ENCODE measurements at places on chromosomes 11 and 22. TPM values are rescaled to one million over a fixed set of nuclear protein-coding genes. Genes with fewer than 3 reads are reported as not detected.

GRCh38 chr11:94521684-94522083, 9.4 kb downstream of the C11orf97 start:
- no peak overlapping the region for H3K4me3 ChIP-seq
- H3K4me1 ChIP-seq = peaks cover 4% of the 10 kb centered on the region
- H3K27me3 ChIP-seq = no peaks in the 10 kb centered on the region

DNA sequence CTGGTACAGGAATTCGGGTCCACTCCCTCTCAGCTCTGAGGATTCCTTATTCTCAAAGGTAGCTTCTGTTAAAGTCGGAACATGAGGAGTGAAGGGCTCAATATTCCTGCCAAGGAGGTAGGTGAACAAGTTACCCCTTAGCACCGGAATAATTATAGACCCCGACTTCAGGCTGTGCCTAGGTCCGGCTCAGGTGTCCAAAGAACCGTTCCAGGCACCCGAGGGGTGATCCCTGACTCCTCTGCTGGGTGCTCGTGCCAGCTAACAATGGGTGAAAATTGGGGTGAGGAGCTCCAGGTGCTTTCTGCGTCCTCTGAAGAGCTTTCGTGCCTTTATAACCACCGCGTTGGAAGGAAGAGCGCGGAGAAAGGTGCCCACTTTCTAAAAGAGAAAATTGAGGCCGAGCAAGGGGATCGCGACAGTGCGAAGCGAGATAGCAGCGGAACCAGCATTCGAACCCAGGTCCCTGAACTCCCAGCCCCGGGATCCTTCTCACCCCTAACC, 393 bp downstream of the CYB561A3 start:
- peaks cover 19% of the 10 kb centered on the region for H3K4me1 ChIP-seq
- H3K27ac ChIP-seq = peak overlapping the region; percentile 99
- no peaks in the 10 kb centered on the region for H3K27me3 ChIP-seq
- peak overlapping the region; percentile 61 for H3K4me3 ChIP-seq
- H3K36me3 ChIP-seq = peaks cover 28% of the 10 kb centered on the region
- no peak for DNase-seq

DNA sequence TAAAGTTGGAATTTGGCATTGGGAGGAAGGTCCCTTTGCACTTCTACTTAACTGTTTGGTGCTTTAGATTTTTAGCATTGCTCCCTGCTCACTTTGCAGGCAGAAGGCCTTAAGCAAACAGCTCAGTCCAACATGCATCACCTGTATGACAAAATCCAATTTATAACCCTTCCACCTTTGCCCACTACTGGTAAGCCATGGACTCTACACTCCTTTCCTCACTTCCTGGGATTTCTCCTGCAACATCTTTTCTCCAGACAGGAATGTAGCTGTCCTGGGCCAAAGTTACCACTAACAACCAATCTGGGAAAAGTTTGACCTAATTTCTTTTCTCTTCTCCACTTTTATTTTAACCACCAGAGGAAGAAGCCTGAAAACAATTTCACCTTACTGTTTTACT, 1.8 kb upstream of the OR2D2 start:
- DNase-seq = no peak
- H3K4me1 ChIP-seq = no peaks in the 10 kb centered on the region
- no peaks in the 10 kb centered on the region for H3K27me3 ChIP-seq
- H3K27ac ChIP-seq = no peak overlapping the region
- no peak overlapping the region for H3K4me3 ChIP-seq

- no peaks in the 10 kb centered on the region for H3K4me1 ChIP-seq
- no peak overlapping the region for H3K4me3 ChIP-seq
- H3K27ac ChIP-seq = no peak overlapping the region
- DNase-seq = no peak
- H3K27me3 ChIP-seq = no peaks in the 10 kb centered on the region
- peaks cover 21% of the 10 kb centered on the region for H3K36me3 ChIP-seq
Measured at GRCh38 chr11:95831198-95831883, 41.0 kb downstream of the CEP57 start.

DNA sequence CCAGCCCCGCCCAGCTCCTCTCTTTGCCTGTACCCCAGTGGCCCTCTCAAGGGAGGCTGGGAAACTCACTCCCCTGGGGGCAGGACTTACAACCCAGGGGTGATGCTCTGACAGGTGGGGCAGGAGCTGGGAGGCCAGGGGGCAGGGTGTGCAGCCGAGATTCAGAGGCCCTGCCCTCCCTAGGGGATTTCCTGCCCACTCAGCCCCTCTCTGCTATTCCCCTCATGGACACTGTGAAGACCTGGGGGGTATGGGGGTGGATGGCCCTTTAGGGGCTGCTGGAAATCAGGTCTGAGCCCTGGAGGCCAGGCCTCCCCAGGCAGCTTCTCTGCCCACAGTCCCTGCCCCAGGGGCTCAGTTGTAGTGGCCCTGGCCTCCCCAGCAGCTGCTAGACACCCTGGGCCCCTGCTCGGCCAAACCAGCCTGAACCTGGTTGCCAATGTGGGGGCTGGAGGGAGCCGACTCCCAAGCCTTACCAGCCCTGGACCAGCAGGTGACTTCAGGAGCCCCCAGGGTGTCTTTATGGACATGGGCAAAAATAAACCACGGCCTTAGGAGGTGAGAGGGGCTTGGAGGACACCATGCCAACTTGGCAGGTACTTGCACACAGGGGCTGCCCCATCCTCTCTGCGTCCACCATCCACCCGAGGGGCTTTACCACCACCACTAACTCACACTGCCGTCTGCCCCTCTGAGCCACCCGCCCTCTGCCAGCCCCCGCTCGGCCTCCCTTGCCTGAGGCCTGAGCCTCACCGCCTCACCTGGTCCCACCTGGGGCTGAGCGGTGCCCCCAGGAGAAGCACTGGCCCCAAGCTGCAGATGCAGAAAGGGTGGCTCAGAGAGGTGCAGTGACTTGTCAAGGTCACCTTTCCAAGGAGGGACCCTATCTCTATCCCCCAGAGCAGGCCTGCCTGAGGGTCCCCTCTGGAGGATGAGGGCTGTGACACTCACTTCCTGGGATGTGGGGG, 2.8 kb upstream of the PHLDA2 start:
- no peaks in the 10 kb centered on the region for H3K36me3 ChIP-seq
- DNase-seq = no peak
- H3K4me3 ChIP-seq = no peak overlapping the region
- H3K4me1 ChIP-seq = peaks cover 31% of the 10 kb centered on the region

DNA sequence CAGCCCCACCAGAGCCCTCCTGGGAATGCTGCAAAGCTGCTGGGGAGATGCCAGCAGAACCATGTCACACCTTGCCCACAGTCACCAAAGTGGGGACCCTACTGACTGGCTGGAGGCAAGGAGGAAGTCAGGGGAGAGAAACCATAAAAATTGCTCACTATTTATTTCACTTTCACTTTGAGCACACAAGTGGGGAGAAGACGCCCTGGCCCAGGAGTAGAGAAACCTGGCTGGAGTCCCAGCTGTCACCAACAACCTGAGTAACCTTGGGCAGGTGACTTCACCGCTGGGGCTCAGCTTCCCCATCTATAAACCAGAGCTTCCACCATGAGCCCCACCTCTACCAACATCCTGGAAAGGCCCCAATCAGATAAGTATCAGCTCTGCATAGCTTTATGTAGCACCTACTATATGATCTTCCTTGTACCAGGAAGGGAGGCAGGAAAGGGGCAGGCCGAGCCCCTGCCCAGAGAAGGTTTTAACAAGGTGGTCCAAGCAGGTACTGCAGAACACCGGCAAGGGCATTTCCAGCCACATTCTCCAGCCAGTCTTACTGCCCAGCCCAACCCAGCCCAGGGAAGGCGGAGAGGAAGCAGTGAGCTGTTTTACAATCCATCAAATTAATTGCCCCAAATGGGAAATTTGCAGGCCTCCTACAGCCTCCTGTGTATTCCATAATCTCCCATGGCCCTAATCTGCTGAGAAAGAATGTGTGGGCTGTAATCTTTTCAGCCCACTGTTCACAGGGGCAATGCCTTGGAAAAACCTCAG, 27.6 kb downstream of the PLEKHA7 start:
- no peak overlapping the region for H3K27ac ChIP-seq
- no peaks in the 10 kb centered on the region for H3K36me3 ChIP-seq
- H3K4me3 ChIP-seq = no peak overlapping the region
- H3K4me1 ChIP-seq = peaks cover 22% of the 10 kb centered on the region

DNA sequence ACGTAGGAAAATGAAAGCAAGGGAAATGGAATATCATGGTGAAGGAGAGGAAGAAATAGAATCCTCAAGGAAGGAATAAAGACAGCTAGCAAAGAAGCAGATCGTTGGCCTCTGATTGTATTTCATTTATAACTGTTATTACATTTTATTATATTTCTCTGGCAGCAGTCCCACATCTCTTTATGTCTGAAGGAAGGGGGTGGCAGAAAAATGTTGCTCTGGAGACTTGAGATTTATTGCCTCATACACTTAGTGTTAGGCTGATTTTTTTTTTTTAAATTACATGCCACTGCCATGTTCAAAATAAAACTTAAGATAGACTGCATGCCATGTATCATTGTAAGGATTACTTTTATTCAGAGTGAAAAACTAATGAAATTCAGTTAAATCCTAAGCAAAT, 971.7 kb upstream of the CHORDC1 start:
- no peak overlapping the region for H3K27ac ChIP-seq
- H3K27me3 ChIP-seq = no peaks in the 10 kb centered on the region
- no peaks in the 10 kb centered on the region for H3K36me3 ChIP-seq
- peak; percentile 12 for DNase-seq
- H3K4me3 ChIP-seq = no peak overlapping the region
- H3K4me1 ChIP-seq = no peaks in the 10 kb centered on the region

GRCh38 chr11:38819981-38820380, 2221.9 kb upstream of the RAG2 start:
- H3K4me1 ChIP-seq = no peaks in the 10 kb centered on the region
- no peaks in the 10 kb centered on the region for H3K27me3 ChIP-seq
- H3K36me3 ChIP-seq = no peaks in the 10 kb centered on the region
- H3K4me3 ChIP-seq = no peak overlapping the region
- DNase-seq = no peak

- H3K4me3 ChIP-seq = no peak overlapping the region
- H3K4me1 ChIP-seq = no peaks in the 10 kb centered on the region
- no peak overlapping the region for H3K27ac ChIP-seq
- H3K27me3 ChIP-seq = no peaks in the 10 kb centered on the region
- no peaks in the 10 kb centered on the region for H3K36me3 ChIP-seq
Measured at GRCh38 chr22:49540913-49541692, 286.6 kb downstream of the BRD1 start.

- peaks cover 37% of the 10 kb centered on the region for H3K36me3 ChIP-seq
- peaks cover 80% of the 10 kb centered on the region for H3K4me1 ChIP-seq
- peak; percentile 62 for DNase-seq
- peaks cover 2% of the 10 kb centered on the region for H3K27me3 ChIP-seq
- peak within 1 kb of the TSS; percentile 21 for H3K4me3 ChIP-seq
- H3K27ac ChIP-seq = no peak within 1 kb of the TSS
Measured at GRCh38 chr11:66277471-66278362, at the start of gene CNIH2. TSS of gene CNIH2 (plus strand) at chr11:66278175. CDS start at chr11:66278457, 282 bp downstream.

GRCh38 chr11:126154691-126155090, 56.8 kb downstream of the RPUSD4 start:
- H3K4me1 ChIP-seq = peaks cover 33% of the 10 kb centered on the region
- no peak for DNase-seq
- H3K36me3 ChIP-seq = no peaks in the 10 kb centered on the region
- no peak overlapping the region for H3K4me3 ChIP-seq
- H3K27me3 ChIP-seq = peaks cover 7% of the 10 kb centered on the region
- H3K27ac ChIP-seq = peak overlapping the region; percentile 49

GRCh38 chr11:86636275-86636674, 36.1 kb downstream of the ME3 start:
- no peak overlapping the region for H3K27ac ChIP-seq
- no peak overlapping the region for H3K4me3 ChIP-seq
- no peaks in the 10 kb centered on the region for H3K27me3 ChIP-seq
- H3K36me3 ChIP-seq = no peaks in the 10 kb centered on the region

GRCh38 chr22:36022162-36022561, 6.5 kb downstream of the RBFOX2 start:
- peaks cover 7% of the 10 kb centered on the region for H3K36me3 ChIP-seq
- no peaks in the 10 kb centered on the region for H3K27me3 ChIP-seq
- peak overlapping the region; percentile 52 for H3K27ac ChIP-seq
- no peak overlapping the region for H3K4me3 ChIP-seq
- H3K4me1 ChIP-seq = peaks cover 26% of the 10 kb centered on the region

DNA sequence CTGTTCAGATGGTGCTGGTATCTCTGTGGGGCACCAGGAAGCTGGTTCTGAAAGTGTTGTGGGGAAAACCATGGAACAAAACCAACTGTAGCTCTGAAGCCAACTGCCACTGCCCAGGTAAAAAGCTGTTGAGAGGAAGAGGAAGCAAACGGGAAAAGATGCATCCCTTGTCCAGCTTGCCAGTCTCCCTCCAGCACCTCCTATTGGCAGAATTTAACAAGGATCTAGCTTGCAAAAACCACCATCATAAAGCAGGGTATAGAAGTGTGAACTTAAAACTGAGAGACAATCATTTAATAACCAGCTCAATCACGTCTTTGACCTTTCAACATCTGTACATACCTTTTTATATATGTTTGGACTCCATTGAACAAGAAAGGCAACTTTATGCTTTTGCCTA, 4.5 kb downstream of the PATE1 start:
- H3K36me3 ChIP-seq = no peaks in the 10 kb centered on the region
- H3K27me3 ChIP-seq = no peaks in the 10 kb centered on the region
- H3K27ac ChIP-seq = no peak overlapping the region
- no peaks in the 10 kb centered on the region for H3K4me1 ChIP-seq
- H3K4me3 ChIP-seq = no peak overlapping the region
- no peak for DNase-seq

- H3K4me3 ChIP-seq = no peak overlapping the region
- no peaks in the 10 kb centered on the region for H3K27me3 ChIP-seq
- peak; percentile 71 for DNase-seq
- peaks cover 13% of the 10 kb centered on the region for H3K4me1 ChIP-seq
- H3K27ac ChIP-seq = no peak overlapping the region
- no peaks in the 10 kb centered on the region for H3K36me3 ChIP-seq
Measured at GRCh38 chr11:27013781-27014361, 20.0 kb downstream of the FIBIN start.

GRCh38 chr11:66447012-66447411, 8.4 kb upstream of the MRPL11 start:
- no peaks in the 10 kb centered on the region for H3K27me3 ChIP-seq
- H3K4me1 ChIP-seq = no peaks in the 10 kb centered on the region
- H3K4me3 ChIP-seq = no peak overlapping the region
- DNase-seq = no peak
- H3K36me3 ChIP-seq = no peaks in the 10 kb centered on the region

- peaks cover 32% of the 10 kb centered on the region for H3K27me3 ChIP-seq
- no peak overlapping the region for H3K27ac ChIP-seq
- H3K4me1 ChIP-seq = peaks cover 27% of the 10 kb centered on the region
- DNase-seq = no peak
Measured at GRCh38 chr22:27433099-27433498, 368.5 kb downstream of the MN1 start.

DNA sequence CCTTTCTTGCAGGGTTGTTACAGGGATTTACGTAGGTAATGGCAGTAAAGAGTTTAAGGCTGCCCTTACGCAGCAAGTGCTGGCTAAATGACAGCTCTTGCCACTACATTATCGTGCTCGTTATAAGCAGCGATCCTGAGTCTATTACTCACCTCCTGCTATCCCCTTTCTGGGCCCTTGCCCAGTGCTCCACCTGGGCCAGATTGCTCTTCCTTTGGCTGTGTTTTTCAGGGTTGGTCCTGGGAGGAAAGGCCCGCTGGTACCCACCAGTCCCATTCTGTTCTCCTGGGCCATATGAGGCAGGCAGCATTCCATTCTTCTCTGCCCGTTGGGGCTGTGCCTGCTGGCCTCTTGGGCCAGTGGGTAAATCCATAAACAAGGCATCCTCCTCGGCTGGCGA, 87.5 kb downstream of the C11orf58 start:
- no peaks in the 10 kb centered on the region for H3K4me1 ChIP-seq
- H3K36me3 ChIP-seq = peaks cover 4% of the 10 kb centered on the region
- H3K27me3 ChIP-seq = no peaks in the 10 kb centered on the region

Gene FGF4
- 5.4 TPM for total RNA-seq

Gene HBG1
- 1,078 TPM for total RNA-seq

Gene MCHR1
- 0.27 TPM for total RNA-seq

Gene OR52I2
- total RNA-seq = not detected

Gene LARGE2
- total RNA-seq = 0.75 TPM

Gene RPS13
- total RNA-seq = 1,791 TPM

Gene MMP7
- not detected for total RNA-seq

Gene KRTAP5-9
- not detected for total RNA-seq

Gene CABP4
- 0.66 TPM for total RNA-seq

Gene SLC35E4
- total RNA-seq = 3.9 TPM

Gene CD3E
- total RNA-seq = 0.13 TPM

Data from muscle of leg (tissue), 16 donors.